GM23248 (cell line): ENCODE measurements at places on chromosomes 3 and 15. TPM values are rescaled to one million over a fixed set of nuclear protein-coding genes. Genes with fewer than 3 reads are reported as not detected.
A peak's percentile ranks its signal among the peaks of the same experiment; 100 is the strongest.

Gene GPR176
- polyA plus RNA-seq, result 156 and 161 TPM in 2 replicates

Gene REC114
- not detected in 2 replicates for polyA plus RNA-seq

Gene MAPK6
- polyA plus RNA-seq, result 36.0 and 36.5 TPM in 2 replicates

Gene TRPM1
- polyA plus RNA-seq, result not detected in 2 replicates

Gene SNUPN
- 38.0 and 41.5 TPM in 2 replicates for polyA plus RNA-seq

Gene SLC22A14
- 0.08 TPM in 1 of 2 replicates, not detected in the other for polyA plus RNA-seq

Gene SYNPR
- polyA plus RNA-seq, result not detected in 2 replicates

Gene UNC13C
- not detected in 2 replicates for polyA plus RNA-seq

Gene ARPP21
- polyA plus RNA-seq, result not detected in 2 replicates

Gene C3orf22
- not detected in 2 replicates for polyA plus RNA-seq

DNA sequence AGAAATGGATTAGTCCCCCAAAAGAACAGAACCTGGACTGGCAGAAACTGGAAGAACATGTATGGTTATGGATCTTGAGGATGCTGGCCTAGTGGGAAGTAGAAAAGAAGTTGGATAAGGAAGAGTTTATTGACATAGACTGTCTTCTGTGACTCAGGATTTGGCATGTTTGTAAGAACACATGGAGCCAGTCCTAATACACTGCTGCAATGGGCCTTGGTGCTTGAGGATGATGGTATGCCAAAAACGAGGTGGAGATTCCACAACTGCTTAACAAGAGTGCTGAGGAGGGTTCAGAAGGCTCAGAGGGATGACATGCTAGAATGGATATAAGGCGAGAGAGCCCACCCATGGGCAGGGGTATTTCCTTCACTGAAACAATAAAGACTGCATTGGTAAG, 22.4 kb downstream of the LZTFL1 start:
- DNase-seq, result peak; percentile 71

DNA sequence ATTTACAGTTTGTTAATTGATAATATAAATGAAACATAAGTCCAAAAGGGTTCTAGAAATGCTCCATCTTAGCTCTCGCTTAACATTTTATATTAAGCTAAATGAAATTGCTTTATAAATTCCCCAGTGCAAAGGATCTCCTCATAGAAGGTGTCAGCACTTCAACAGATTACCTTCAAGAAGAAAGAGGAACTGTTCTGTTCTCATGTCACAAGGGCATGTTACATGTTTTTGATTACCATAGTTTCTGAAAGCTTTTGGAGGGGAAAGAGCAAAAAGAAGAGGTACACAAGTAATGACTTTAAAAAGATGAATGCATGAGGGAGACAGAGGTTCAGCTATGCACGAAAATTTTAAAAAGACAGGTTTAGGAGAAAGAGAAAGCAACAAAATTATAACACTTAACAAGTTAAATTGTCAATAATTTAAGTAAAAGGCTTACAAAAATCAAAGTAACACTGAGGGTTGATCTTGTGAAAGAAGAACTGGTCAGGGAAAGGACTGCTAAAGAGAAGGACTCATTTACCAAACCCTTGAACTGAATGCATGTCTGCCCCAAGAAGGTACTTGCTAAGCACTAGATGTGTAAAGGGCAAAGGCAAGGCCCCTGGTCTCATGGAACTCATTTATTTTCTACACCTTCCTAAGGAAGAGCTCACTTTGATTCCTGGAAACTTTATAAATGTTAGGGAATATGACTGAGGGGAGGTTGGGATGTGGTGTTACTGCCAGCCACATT, 45.1 kb downstream of the CCDC191 start:
- DNase-seq, result no peak

GRCh38 chr3:38524141-38524739, 28.1 kb downstream of the EXOG start:
- DNase-seq, result peak; percentile 40

GRCh38 chr15:28107111-28107903, 8.2 kb upstream of the OCA2 start:
- DNase-seq, result peak; percentile 48

DNA sequence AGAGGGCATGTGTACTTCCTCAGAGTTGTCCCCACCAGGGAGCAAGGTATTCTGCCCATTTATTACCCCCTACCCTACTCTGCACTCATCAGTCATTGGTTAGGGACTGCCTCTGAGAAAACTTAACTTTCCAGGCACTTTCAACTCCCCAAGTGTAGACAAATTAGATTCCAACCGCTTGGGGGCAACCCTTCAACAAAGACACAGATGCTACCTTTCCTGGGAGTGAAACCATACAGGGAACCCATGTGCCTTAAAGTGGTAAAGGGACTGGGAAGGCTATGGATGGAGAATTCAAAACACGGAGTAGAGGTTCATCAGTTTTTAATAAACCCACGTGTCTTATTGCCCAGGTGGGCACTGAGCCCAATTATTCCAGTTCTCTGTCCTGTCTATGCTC, 19.4 kb upstream of the UBE2E2 start:
- peak; percentile 61 for DNase-seq

- peak; percentile 70 for DNase-seq
Measured at GRCh38 chr15:52183562-52184173, 7.5 kb downstream of the GNB5 start.

GRCh38 chr3:119541547-119541946, 17.9 kb downstream of the CD80 start:
- no peak for DNase-seq

DNA sequence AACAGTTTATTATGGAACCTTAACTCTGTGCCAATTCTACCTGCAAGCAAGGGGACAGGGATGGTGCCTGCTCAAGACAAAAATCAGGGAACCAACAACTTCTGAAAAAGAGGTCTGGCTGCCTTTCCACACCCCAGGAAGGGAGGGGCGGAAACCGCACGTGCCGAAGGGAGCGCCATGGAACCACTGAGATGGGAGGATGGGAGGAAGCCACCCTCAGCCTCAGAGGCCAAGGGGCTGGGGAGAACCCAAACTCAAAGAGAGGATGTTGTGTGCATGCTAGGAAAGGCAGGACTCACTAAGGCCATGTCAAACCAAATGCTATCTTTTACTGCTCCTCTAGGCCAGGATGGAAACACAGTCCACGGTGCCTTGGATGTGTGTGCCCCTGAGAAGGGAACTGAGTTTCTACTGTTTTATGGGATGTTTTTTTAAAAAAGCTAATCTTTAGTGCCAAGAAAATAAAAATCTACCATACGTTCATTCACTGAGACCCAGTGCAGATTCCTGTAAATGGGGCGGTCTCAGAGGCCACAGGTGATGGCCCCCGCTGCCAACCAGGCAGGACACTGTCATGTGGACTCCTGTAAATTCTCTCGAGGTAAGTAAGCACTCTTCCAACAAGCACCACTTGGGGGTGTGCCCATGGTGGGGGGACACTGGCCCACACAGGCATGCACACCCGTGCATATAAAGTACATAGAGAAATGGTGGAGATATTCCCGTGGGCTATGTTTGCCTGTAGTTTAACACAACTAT, 20.5 kb downstream of the SRPRB start:
- DNase-seq, result no peak

DNA sequence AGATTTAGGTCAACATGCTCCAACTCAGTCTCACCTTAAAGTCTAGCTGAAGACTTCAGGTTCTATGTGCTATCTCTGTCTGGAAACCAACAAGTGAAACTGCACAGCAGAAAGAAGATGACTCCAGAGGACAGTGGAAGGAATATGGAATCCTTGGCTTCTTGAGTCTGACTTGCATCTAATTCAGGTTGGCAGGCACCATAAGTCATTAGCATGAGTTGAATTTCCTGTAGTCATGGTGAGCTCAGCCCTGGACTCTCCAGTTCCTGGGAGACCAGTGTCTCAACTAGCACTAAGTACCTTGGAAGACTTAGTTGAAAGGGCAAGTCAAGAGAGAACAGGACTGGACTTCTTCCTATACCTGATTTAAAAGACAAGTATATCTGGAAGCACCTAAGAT, 129.7 kb downstream of the DTWD1 start:
- DNase-seq, result peak; percentile 21

DNA sequence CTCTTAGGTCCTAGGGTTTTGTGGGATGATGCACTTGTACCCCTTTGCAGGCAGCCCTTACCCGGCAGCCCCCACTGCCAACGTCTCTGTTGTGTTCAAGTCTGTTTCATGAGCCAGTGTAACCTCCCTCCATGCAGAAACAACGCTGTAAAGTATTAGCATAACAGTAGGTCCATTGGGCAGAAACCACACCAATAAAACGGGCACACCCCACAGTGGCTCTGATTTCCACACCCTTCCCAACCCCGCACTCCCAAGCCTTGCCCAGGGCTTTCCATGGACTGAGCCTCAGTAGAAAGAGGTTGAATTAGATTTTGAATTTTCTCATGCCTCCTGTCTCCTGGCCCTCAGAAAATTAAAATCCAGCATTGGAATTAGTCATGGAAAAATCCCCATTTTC, 124.5 kb downstream of the CACNA1D start:
- DNase-seq, result no peak

GRCh38 chr3:23264413-23264812, 61.3 kb downstream of the UBE2E2 start:
- peak; percentile 71 for DNase-seq

DNA sequence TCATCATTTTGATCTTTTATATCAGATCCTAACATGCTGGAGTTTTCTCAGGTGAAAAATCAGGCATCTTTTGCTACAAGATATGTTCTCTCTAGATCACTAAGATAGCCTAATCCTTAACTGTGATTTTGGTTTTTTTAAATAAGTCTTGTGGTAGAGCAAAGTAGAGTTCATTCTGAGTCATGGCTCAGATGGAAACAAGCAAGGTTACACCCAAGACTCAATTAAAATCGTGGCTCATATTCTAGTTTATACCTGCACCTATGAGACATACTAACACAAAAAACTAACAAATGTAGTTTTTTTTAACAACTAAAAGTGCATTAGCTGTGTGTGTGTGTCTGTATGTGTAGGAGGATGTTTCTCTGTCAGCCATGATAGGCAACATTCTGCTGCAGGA, 428.2 kb downstream of the NLGN1 start:
- DNase-seq, result peak; percentile 10

DNA sequence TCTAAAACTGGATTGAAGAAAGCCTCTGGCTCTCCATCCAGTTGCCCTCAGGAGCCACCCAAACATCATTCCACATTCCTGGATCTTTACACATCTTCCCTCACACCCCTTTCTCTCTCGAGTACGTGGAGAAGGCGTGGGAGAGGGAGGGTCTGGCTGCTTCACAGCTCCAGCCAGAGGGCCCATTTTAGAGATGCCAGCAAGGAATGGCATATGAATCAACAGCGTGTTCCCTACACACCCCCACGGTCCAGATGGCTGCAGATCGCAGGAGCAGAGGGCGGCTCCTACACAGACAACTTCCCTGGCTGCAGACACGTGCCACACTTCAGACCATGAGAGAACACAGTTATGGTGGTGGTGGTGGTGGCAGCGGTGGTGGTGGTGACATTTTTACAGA, 280.1 kb downstream of the ERC2 start:
- DNase-seq, result no peak

- DNase-seq, result no peak
Measured at GRCh38 chr3:37586280-37586679, 275.4 kb upstream of the CTDSPL start.

DNA sequence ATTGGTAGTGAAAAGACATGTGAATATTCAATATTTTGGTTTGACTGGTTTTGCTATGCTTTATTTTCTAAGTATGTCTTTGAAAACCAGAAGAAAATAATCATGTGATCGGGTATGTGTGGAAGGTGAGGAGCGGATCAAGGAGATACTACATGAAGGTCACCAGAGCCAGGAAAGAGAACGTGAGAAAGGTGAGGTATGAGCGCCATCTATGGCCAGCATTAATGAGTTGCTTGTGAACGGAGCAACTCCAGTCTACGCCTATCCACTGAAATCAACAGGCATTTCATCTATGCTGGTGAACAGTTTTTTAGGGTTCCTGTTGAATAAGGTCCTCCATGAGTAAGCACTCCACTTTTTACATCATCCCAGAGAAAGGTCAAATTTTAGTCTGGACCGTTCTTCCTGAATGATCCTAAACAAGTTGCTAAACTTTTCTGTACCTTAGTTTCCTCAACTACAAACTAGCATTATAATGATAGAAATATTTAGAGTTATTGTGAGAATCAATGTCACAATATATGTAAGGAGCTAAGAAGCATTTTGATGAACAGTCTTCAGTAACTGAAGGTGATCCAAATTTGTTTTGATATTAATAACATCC, 1435.2 kb upstream of the CADM2 start:
- DNase-seq, result peak; percentile 40

DNA sequence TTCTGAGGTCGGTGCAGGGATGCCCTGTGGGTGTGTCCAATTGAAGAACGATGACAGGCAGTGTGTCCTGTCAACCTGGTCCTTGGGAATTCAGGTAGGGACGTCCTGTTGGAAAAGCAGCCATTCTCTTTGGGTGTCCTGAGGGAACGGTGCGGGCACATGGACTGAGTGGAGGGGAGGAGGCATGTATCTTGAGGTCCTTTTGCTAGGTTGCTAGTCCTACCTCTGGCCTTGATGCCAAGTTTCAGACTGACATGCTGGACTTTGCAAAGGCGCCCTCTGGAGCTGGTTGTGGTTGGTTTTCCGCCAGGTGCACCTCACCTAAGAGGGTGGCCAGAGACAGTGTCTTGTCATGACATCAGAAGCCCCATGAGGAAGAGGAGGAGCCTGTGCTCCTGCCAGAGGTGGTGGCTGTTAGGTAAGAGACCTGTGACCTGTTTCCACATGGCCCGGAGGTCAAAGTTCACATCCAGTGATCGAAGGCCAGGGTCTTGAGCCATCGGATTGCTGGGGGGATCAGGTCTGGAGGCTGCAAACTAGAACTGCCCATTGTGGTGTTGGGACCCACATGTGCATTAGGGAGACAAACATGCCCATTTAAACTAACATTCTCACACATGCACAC, 106.3 kb downstream of the SNRPN start:
- DNase-seq, result no peak

GRCh38 chr15:57784081-57784511, 77.6 kb downstream of the POLR2M start:
- peak; percentile 91 for DNase-seq

DNA sequence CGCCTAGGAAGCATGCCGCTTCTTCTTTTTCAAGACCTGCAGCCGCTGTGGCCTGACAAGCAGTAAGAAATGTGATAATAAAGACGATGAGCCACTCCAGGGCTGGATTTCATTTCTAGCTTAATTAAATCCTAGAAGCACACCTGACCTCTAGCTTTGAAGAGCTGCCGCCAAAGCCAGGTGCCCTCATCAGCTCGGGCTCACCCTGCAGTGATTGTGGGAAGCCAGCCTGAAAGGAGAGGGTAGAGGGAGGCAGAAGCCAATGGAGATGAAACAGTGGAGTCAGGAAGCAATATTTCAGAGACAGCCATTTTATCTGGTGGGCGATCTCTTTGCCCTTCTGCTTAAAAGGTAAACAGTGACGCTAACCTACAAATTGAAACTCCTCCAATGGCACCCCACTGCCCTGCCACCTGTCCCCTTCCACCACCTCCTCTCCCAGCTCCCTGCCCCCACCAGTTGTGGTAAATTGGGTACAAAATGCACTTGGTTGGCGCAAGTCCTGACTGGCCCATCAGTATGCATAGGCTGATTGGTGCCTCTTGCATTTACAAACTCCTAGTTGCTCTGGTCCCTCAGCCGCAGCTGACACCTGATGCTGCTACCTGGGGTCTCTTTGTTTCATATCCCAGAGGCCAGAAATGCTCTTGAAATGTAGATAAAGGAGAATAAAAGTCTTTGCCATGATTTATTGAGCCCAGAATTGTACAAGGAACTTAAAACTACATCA, 385.3 kb downstream of the PDCD6IP start:
- no peak for DNase-seq
